ENCODE measurements at places on chromosomes 7 and 10. TPM values are rescaled to one million over a fixed set of nuclear protein-coding genes. Genes with fewer than 3 reads are reported as not detected.
A peak's percentile ranks its signal among the peaks of the same experiment; 100 is the strongest.

DNA sequence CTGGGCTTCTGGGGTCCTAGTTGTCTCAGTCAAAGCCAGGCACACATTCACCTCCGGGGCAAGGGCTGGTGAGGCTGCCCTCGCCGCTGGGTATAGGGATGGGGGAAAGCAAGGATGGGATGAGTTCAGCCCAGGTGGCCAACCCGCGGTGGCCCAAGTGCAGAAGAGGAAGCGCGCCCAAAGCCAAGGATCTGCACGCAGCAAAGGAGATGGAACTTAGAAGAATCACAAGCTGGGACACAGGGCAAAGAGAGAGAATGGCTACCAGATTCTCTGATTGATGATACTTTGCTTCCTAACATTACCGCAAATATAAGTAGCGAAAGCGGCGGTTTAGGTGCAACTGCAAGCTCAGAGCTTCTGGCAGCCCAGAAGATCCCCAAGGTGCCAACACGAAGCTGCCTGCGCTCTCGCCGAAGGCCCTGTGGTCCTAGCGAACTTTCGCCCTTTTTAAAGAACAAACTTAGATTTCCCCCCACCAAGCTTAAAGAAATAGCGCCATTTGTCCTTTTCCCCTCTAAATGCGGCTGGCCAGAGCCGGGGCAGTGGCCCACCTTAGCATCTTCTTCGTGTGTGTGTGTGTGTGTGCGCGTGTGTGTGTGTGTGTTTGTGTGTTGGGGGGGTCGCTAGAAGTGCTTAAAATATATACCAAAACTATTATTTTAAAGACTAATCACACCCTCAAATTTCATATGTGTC, 927 bp upstream of the MKX start:
- no peak for DNase-seq
- no peaks in the 10 kb centered on the region for H3K36me3 ChIP-seq
- peak overlapping the region; percentile 49 for H3K4me3 ChIP-seq

GRCh38 chr7:128398841-128399135, 11.0 kb downstream of the IMPDH1 start:
- H3K27ac ChIP-seq, result no peak overlapping the region
- H3K4me3 ChIP-seq, result no peak overlapping the region
- no peaks in the 10 kb centered on the region for H3K27me3 ChIP-seq
- no peaks in the 10 kb centered on the region for H3K4me1 ChIP-seq
- DNase-seq, result no peak

- peaks cover 25% of the 10 kb centered on the region for H3K4me1 ChIP-seq
- no peak overlapping the region for H3K27ac ChIP-seq
- no peak overlapping the region for H3K4me3 ChIP-seq
- no peaks in the 10 kb centered on the region for H3K27me3 ChIP-seq
Measured at GRCh38 chr7:13952921-13953320, 36.5 kb downstream of the ETV1 start.

ATRNL1 gene
- 39.6 TPM for total RNA-seq

DNA sequence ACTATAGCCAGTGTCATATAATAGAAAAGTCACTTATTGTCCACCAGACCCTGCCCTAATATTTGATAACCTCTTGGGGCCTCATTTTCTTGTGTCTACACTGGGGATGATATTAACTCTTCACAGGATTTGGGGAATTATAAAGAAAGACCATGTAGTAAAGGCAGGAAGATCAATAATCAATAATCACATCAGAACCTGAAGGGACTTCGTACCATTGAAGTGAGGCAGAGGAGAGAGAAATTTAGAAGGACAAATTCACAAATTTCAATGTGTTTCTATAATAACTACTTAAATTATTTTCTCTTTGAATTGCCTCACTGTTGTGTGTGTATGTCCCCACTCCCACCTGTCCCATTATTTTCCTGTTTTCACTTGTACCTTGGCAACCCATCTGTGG, 10.7 kb upstream of the SGMS1 start:
- DNase-seq, result no peak
- H3K36me3 ChIP-seq, result peaks cover 3% of the 10 kb centered on the region
- H3K27ac ChIP-seq, result no peak overlapping the region
- no peak overlapping the region for H3K4me3 ChIP-seq

APBB1IP gene
- not detected for total RNA-seq

DNA sequence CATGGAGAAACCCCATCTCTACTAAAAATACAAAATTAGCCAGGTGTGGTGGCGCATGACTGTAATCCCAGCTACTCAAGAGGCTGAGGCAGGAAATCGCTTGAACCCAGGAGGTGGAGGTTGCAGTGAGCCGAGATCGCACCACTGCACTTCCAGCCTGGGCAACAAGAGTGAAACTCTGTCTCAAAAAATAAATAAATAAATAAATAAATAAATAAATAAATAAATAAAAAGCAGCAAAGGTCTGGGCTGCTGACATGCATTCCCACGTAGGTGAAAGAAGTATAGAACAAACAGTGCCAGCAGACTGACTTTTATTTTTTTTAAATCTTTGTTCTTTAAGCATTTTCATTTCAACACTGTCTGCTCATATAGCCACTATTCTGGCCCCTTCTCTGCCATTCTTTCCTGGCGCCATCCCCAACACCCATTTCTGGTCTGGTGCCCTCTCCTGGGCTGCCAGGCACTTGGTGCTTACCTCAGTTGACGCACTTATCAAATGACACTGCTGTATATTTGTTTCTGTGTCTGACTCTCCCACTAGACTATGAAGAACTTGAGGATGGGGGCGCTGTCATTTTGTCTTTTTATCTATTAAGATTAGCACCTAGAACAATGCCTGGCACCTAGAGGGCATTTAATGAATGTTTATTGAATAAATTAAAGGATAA, 15.6 kb downstream of the FAM107B start:
- no peaks in the 10 kb centered on the region for H3K36me3 ChIP-seq
- H3K27me3 ChIP-seq, result no peaks in the 10 kb centered on the region
- H3K27ac ChIP-seq, result no peak overlapping the region

FFAR4 gene
- total RNA-seq, result not detected

DNA sequence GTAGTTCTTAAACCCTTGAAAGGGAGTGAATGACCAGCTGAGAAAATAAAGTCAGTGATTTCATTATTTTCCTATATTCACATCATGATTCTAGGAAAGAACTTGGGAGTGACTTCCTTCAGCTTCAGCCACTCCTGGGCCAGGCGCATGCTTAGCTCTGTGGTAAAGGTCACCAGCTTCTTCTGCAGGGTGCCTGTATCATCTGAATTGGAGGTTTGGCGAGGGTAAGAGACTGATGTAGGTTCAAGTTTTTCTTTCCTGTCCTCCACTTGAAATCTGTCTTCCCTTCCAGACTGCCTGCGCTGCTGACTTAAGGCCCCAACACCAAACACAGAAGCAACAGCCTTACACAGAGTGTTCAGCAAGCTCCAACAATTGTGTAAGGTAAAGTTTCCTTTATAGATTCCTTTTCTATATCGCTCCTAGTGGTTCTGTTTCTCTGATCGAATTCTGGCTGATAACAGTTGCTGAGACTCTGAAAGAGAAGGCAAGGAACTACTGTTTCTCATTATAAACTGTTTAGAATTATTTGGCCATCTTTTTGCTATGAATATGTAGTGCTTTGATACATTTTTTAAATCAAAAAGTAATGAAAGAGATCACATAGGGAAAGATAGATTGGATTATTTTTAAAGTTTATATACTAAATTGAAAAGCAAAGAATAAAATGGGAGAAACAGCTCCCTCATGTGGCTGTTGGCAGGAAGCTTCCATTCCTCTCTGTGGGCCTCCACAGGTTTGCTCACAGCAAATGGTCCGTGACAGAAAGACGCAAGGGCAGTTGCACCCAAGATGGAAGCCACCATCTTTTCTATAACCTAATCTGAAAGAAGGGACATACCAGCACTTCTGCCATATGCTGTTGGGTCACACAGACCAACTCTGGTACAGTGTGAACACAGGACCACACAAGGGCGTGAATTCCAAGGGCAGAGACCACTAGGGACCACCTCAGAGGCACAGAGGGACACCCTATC, 14.0 kb downstream of the GATAD1 start:
- H3K27ac ChIP-seq, result no peak overlapping the region
- peaks cover 4% of the 10 kb centered on the region for H3K36me3 ChIP-seq
- H3K4me1 ChIP-seq, result peaks cover 13% of the 10 kb centered on the region

DNA sequence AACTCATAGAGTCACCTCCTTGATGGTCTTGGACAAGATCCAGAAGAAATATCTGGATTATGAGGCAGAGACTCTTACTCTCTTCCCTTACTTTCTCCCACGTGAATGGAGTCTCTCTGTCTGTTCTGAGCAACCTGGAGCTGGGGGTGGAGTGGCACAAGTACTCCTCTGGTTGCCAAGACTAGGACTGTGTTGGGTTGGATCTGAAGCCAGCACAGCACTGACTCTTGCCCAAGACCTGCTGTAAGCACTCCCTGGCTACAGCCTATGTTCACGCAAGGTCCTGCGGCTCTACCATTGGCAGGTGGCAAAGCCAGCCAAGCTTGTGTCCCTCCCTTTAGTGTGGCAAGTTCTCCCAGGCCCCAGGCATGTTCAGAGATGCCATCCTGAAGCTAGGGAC, 488.2 kb upstream of the NRG3 start:
- peaks cover 3% of the 10 kb centered on the region for H3K27me3 ChIP-seq
- no peak overlapping the region for H3K4me3 ChIP-seq
- no peaks in the 10 kb centered on the region for H3K36me3 ChIP-seq
- no peak overlapping the region for H3K27ac ChIP-seq

FGL2 gene
- total RNA-seq, result 0.05 TPM

GRCh38 chr7:16697507-16698199, 51.7 kb downstream of the BZW2 start:
- no peaks in the 10 kb centered on the region for H3K27me3 ChIP-seq
- DNase-seq, result no peak
- H3K36me3 ChIP-seq, result peaks cover 33% of the 10 kb centered on the region
- no peaks in the 10 kb centered on the region for H3K4me1 ChIP-seq
- H3K4me3 ChIP-seq, result no peak overlapping the region

TLL2 gene
- 1.4 TPM for total RNA-seq

DNA sequence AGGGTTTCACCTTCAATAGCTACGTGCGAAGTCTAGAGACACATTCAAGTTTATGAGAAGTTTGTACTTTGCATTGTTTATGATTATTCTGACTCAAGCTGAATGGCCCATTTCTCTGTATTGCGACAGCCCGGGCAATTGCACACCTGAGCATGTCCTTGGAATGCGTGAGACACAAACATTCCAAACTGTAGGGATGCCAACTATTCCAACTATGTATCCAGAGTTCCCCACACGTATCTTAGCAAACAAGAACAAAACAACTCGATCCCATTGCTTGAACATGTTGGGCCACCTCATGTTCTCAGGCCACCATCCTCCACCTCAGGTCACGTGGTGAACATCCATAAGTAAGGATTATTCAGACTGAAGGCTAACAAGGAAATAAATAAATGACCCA, 51.4 kb upstream of the EGFR start:
- no peak for DNase-seq
- H3K4me3 ChIP-seq, result no peak overlapping the region
- H3K27ac ChIP-seq, result no peak overlapping the region
- H3K4me1 ChIP-seq, result peaks cover 5% of the 10 kb centered on the region

SLC13A1 gene
- total RNA-seq, result not detected

GRCh38 chr7:87411186-87411585, 64.3 kb downstream of the ABCB4 start:
- H3K4me3 ChIP-seq, result no peak overlapping the region
- H3K4me1 ChIP-seq, result peaks cover 7% of the 10 kb centered on the region
- no peak overlapping the region for H3K27ac ChIP-seq
- no peak for DNase-seq
- H3K36me3 ChIP-seq, result no peaks in the 10 kb centered on the region

- peaks cover 33% of the 10 kb centered on the region for H3K27me3 ChIP-seq
- H3K4me1 ChIP-seq, result no peaks in the 10 kb centered on the region
- no peak overlapping the region for H3K27ac ChIP-seq
- no peak overlapping the region for H3K4me3 ChIP-seq
Measured at GRCh38 chr10:1210667-1211066, 154.5 kb downstream of the WDR37 start.

DNA sequence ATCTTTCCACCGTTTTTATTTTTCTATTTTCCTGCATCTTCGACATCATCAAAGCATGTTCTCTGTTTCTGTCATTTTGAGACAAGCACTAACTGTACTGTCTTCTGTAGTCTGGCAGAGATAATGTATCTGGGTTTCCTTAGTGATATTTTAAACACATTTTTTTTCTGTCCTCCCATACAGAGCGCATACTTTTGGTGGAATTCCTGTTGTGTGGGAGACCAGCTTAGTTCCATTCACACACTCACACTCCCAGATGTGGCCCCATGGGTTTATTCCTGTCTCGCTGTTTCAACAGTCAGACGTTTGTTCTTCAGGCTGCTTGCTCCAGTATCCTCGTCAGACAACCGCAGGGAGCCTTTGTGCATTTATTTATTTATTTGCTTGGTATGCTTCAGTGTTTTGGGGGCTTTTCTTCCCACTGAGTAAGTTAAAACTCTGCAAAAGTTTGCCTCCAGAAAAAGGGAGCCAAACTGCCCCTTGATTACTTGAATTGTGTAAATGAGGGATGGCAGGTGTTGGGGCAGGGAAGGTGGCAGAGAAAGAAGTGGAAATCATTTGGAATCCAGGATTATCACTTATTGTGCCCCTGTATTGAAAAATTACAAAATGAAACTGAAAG, 456.8 kb upstream of the KLF6 start:
- peaks cover 35% of the 10 kb centered on the region for H3K4me1 ChIP-seq
- no peaks in the 10 kb centered on the region for H3K27me3 ChIP-seq
- H3K36me3 ChIP-seq, result peaks cover 6% of the 10 kb centered on the region
- peak; percentile 52 for DNase-seq
- H3K27ac ChIP-seq, result peak overlapping the region; percentile 99

GRCh38 chr10:42983591-42983990, 93.3 kb upstream of the RET start:
- H3K27me3 ChIP-seq, result no peaks in the 10 kb centered on the region
- no peak overlapping the region for H3K4me3 ChIP-seq
- no peaks in the 10 kb centered on the region for H3K36me3 ChIP-seq
- peak; percentile 8 for DNase-seq
- H3K27ac ChIP-seq, result no peak overlapping the region

CTAGE8 gene
- 6.4 TPM for total RNA-seq

DNA sequence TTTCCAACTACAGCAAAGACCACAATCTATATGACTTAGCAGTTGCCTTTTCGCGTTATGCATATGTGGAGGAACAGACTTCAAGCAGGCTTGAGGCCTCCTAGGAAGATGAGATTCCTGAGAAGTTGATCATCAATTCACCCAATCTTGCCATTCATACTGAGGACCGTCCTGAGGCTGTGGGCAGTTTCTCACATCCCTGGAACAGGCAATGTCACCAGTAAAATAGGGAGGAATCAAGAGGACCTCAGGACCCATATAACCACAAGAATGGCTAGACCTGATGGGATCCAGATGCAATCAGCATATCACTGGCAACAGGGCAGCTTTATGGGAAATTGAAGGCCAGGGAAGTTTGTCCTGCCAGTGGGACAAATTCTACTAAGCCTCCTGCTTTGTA, 17.3 kb downstream of the KDM7A start:
- H3K27ac ChIP-seq, result no peak overlapping the region
- no peak overlapping the region for H3K4me3 ChIP-seq
- no peaks in the 10 kb centered on the region for H3K27me3 ChIP-seq
- no peak for DNase-seq

HMX2 gene
- total RNA-seq, result not detected

- no peak overlapping the region for H3K4me3 ChIP-seq
- H3K27ac ChIP-seq, result no peak overlapping the region
- peaks cover 23% of the 10 kb centered on the region for H3K4me1 ChIP-seq
- DNase-seq, result no peak
Measured at GRCh38 chr10:69413221-69413865, 3.4 kb downstream of the TACR2 start.

LRRD1 gene
- total RNA-seq, result 0.50 TPM

GRCh38 chr10:6195846-6196245, 6.9 kb upstream of the PFKFB3 start:
- peaks cover 15% of the 10 kb centered on the region for H3K27me3 ChIP-seq
- H3K27ac ChIP-seq, result no peak overlapping the region
- no peaks in the 10 kb centered on the region for H3K36me3 ChIP-seq
- H3K4me3 ChIP-seq, result no peak overlapping the region

Data from mesothelial cell of epicardium (in vitro differentiated cells).